Common myeloid progenitor, CD34-positive (primary cell): ENCODE measurements at places on chromosomes 12 and 14.

GRCh38 chr12:131920902-131921840 is 7.9 kb upstream of the PUS1 start:
- no peak for DNase-seq

GRCh38 chr12:46958599-46959290 is 120.7 kb upstream of the PCED1B start:
- no peak for DNase-seq

DNA sequence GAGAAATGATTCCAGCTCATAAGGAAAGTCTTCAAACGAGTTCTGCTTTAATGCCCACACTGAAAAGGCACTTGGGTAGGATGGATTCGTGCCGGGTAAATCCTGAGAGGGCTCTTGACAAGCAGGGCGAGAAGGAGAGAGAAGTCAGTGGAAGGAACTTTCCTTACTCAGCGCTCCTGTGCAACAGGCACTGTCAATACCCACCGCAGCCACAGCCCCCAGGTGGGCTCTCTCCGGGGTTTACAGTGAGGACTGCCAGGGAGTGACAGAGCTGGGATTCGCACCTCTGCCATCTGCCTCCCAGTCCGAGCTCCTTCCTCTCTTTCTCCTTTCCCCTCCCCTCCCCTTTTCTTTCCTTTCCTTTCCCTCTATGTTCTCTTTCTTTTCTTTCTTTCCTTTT is 118.7 kb downstream of the BEGAIN start:
- no peak for DNase-seq

GRCh38 chr14:23175823-23176222 is 7.6 kb downstream of the SLC7A8 start:
- DNase-seq: no peak

- no peak for DNase-seq
Observed at GRCh38 chr12:10966314-10966713, 20.4 kb downstream of the TAS2R50 start.
